ENCODE measurements at places on chromosomes 5 and 9.
A peak's percentile ranks its signal among the peaks of the same experiment; 100 is the strongest.

- peak; percentile 72 for DNase-seq
Observed at GRCh38 chr9:79858508-79858907, 286.7 kb downstream of the TLE4 start.

DNA sequence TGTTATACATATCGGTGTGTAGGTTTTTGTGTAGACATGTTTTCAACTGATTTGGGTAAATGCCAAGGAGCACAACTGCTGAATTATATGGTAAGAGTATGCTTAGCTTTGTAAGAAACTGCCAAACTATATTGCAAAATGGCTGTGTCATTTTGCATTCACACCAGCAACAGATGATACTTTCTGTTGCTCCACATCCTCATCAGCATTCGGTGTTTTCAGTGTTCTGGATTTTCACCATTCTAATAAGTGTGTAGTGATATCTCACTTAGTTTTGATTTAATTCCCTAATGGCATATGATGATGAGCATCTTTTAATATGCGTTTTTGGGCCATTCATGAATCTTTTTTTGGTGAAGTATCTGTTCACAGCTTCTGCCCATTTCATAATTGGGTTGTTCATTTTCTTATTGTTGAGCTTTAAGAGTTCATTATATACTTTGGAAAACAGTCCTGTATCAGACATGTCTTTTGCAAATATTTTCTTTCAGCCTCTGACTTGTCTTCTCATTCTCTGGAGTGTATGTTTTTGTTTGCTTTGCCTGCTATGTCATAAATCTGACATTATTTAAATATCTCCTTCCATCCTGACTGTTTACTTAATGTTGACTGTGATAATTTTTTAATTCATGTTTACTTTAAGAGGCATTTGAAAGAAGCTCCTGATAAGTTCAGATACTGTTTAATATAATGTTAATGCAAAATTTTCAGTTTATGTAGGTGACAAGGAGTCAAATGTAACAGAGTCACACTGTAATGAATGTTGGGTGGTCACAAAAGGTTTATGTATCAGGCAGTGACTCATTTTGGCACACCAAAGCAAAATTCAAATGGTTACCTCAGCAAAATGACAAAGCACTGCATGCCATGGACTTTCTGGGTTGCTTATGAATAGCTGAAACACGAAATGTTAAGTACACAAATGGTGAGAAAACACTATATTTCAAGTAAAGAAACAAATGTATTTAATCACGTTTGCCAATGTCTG is 181.1 kb upstream of the DAB2 start:
- DNase-seq = peak; percentile 32

- DNase-seq = no peak
Observed at GRCh38 chr9:133396952-133397351, 20.8 kb downstream of the STKLD1 start.

GRCh38 chr5:167985373-167985772 is 306.1 kb upstream of the WWC1 start:
- DNase-seq = no peak

DNA sequence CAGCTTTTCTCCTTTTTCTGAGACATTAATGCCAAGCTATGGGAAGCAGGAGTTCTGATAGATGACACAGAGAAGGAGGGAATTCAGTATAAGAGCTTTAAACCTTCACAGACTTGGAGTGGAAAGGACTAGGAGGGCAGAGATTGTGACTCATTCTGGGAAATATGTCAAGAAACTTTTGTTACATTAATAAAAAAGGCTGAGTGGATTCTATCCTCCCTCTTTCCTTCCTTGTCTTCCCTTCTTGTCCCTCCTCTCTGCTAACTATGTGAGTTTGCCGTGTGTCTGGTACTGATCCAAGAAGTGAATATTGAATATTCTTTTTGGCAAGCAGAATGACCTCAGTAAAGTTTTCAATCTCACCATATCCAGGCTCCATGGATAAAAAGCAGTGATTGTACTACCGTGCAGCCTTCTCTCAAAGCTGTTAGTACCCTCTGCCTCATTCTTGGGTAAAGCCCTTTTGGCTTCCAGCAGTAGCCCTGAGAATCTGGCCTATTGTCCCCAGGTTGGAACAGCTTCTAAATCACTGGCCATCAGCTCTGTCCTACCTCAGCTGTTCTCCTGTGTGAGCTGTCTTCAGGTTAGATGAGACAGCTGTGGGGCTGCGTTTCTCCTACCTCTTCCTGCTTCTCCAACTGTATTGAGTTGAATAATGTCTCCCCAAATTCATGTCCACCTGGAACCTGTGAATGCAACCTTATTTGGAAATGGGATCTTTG is 73.9 kb downstream of the ATG10 start:
- peak; percentile 40 for DNase-seq

DNA sequence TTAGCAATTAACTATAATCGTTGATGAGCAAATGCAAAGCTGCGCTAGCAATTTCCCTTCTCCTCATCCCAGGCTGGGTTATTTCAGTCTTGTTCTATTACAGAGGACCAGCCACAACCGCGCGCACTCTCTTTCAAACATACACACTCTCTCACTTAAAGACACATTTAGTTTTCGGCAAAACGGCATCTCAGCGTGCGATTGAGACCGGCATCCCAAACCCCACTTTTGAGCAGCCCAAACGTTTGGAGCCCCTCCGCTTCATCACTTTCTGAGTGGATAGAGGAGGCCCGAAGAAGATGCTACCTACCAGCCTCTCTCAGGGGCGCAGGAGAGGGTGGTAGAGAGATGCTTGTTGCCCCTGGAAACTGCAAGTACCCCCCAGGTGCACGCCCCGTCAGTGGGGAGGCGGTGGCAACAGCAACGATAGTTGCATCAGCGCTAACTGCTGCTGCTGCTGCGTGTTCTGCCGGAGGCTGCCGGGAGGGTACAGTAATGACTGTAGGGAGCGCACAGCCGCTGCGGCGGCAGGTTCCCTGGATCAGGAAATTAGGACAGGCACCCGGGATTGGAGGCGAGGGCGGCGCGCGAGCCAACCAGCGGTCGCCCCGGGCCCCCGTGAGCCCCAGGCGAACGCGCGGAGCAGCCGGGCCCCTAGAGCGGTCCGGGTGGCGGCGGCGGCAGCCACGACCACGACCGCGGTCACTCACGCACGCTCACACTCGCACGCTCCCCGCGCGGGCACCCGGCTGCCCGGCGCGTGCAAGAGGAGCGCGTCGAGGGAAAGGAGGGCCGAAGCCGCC is 467 bp upstream of the VLDLR start:
- peak; percentile 84 for DNase-seq

DNA sequence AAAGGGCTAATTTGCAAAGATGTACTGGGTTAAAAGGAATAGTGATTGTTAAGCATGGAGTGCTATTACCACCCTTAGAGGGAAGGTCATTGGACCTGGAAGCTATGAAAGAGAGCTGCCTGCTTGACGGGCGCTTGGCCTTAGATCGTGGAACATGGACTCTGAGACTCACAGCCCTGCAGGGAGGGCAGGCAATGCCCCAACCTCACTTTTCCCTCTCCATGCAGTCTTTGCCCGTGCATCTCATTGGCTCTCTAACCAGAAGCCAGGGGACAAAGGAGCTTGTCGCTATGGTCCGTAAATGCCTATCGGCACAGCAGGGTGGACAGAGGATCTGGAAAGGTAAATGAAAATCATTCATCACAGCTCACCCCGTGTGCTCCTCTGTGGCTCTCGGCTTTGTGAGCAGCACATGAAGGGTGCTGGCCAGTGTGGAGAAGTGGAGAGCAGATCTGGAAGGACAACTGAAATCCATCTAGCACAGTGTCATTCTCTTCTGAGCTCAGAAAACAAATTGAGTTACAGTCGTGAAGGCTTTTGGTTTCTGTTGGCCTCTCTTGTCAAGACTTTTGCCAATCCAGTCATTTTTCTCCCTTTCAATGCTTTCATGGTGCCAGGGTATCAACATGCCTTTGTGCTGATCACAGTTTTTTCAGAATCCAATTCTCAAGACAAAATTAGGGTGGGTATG is 186.2 kb downstream of the SNX18 start:
- no peak for DNase-seq

DNA sequence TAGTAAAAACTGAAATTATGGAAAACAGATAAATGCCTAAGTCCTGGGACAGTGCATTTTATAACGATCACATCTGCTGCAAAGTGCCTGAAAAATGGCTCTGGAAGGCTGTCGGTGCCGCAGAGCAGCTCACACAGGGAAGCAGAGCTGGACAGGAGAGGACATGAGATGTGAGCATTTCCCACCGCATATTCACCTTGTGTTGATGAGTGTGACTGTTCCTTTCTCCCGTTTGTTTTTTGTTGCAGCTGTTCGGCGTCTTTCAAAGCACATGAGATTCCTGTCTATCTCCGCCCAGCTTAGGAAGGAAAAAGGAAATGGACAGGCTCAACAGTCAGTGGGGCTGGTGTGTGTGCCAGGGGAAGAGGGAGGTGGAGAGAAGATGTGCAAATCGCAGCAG is 164.9 kb upstream of the SEMA6A start:
- DNase-seq = no peak

DNA sequence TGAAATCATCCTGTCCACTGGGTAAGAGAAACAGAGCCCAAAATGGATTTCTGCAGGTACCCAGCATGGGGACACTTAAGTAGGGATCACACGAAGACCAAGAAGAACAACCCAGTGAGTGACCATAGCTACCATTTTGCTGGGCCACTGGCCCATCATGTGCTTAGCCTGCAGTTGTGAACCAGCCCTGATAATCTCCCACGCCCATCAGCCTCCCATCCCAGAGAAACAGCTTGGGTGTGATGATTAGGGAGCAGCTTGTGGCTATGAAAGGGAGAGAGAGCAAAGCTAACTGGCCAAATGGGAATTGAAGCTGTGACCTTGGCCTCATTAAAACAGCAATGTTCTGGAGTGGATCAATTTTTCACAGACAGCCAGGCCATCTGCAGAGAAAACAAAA is 138.5 kb downstream of the SLC24A2 start:
- DNase-seq = no peak

DNA sequence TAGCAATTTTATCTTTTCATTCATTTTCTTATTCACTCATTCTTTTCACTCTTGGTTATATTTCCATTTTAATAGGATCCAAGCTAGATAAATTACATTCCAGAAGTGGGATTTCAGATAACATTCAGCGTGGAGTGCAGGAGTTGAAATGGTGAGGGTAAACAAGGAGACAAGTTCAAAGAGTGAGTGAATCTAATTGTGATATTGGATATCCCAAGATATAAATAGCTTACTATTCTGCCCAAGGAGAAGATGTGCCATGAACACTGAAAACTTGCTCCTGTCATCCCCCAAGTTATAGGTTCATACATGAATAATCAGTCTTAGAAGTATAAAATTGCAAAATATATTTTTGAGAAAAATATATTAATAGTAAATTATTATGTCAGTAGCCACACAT is 459.3 kb downstream of the CETN3 start:
- no peak for DNase-seq

DNA sequence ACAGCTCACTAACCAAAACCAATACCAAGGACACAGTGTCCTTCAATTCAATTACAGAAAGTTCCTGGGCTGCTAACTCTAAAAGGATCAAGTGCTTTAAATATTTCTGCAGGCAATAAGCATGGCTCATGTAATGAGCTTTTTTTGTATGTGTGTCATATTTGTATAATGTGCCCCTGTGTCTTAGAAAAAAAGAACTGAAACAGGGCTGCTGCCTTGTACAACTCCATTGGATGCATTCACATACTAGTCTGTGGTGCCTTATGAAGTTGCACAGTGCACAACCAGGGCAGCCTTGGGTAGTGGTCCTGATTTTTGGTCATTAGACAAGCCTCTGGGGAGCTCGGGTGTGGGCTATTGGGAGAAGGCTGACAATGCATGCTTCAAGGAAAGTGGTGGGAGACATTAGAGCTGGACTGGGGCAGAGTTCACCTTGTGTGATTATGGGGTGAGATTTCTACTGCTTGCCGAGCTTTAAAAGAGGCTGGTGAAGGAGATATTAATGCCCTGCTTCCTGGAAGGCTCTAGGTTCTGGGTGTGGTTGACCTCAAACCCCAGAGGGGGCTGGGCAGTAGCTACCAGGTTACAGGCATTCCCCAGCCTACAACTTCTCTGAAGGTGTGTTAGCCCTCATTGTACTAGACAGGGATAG is 3.6 kb upstream of the CPEB4 start:
- DNase-seq = no peak

DNA sequence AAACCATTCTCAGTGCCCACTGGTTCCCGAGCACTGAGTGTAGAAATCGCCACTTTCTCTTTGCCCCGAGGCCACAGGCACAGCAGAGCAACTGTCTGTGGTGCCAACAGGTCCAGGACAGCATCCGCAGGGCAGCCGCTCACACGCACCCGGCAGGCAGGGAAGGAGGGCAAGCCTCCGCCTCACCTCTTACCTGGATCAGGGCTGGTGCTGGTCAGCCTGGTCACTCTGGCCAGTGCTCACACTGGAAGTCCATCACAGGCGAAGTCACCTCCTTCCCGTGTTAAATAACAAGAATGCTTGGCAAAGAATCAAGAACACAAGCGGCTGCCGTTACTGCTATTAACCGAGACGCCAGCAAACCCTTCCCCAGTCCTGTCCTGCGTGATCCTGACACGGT is 13.7 kb downstream of the DIPK1B start:
- DNase-seq = no peak

- DNase-seq = peak; percentile 62
Observed at GRCh38 chr9:120873512-120873911, 3.5 kb downstream of the PHF19 start.

DNA sequence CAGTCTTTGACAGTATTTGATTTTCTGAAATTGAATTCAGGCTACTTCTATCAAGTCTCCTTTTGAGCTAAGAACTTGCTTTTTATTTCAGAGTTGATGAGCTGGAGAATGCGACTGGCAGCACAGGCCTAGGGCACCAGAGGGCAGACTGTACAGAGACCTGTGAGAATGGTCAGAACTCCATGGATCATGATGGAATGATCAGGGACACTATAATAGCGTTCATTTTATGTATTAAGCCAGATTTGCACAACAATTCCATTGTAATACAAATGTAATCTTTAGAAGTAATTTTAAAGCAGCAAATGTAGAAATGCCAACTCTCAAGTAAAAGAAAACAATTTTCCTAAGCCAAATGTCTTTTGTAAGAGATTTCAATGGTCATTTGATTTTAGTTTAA is 902.4 kb downstream of the NR2F1-AS1 start:
- DNase-seq = no peak

GRCh38 chr9:132873403-132873802 is 4.7 kb downstream of the AK8 start:
- DNase-seq = no peak

DNA sequence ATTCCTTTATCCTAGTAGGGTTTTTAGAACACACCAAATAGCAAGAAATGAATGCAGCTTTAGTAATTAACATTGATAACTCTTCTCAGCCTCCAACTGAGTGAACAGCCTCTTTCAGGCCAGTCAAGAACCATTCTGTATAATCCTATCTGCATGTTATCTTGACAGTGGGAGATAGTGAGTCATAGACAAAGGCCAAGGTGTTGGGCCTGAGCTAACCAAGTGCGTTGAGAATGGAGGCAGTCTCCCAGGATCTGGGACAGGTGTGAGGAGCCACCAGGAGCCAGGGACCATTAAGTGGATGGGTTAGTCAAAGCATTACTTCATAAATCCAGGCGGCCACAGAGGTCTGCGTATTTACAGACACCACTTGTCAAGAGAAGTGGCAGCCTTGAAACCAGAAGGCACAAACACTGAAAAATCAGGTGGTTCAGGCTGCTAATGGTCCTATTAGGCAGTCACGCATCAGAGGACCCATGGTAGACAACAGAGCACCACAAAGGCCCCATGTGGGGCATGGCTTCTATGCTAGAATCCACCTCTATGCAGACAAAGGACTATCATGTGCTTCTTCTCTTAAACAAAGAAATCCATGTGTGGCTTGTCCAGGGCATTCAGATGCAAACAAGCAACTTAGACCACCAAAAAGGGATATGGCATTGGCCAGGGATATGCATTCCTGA is 409.7 kb upstream of the PIK3R1 start:
- no peak for DNase-seq

- no peak for DNase-seq
Observed at GRCh38 chr9:35162605-35163315, 951 bp downstream of the UNC13B start.
